ENCODE measurements at places on chromosomes 3 and 15. TPM values are rescaled to one million over a fixed set of nuclear protein-coding genes. Genes with fewer than 3 reads are reported as not detected.

Gene MED12L
- 0.15 TPM for total RNA-seq

Gene LNP1
- total RNA-seq: 2.3 TPM

Gene KNG1
- not detected for total RNA-seq

Gene MAP4
- 144 TPM for total RNA-seq

Gene SEMA6D
- total RNA-seq: 39.6 TPM

Gene IL17RE
- 2.8 TPM for total RNA-seq
